CD4-positive, CD25-positive, alpha-beta regulatory T cell (primary cell): ENCODE measurements at places on chromosomes 6 and 20.

DNA sequence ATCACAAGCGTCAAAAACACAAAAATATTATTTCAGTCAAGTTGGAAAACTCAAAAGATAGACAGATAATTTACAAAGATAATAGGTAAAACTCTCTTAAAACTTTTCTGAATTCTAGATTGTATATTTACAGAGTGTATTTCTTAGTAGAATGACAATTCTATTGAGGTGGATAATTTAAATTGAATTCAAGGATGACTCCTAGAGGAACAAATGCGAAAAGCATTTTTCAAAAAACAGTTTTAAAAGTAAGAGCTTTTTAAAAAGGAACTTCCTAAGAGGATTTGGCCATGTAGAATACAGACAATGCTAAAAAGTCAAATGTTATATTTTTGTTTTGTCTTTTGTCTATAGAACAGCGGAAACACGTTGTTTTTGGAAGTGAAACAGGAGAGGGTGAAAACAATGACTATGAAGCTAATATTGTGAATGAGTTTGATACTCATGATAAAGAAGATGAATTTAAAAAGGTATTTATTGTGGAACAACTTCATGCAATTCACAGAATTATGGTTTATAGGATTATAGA, 90.1 kb downstream of the DNAH8 start:
- DNase-seq, result no peak

GRCh38 chr6:165766457-165766856, 103.4 kb upstream of the PDE10A start:
- no peak for DNase-seq

DNA sequence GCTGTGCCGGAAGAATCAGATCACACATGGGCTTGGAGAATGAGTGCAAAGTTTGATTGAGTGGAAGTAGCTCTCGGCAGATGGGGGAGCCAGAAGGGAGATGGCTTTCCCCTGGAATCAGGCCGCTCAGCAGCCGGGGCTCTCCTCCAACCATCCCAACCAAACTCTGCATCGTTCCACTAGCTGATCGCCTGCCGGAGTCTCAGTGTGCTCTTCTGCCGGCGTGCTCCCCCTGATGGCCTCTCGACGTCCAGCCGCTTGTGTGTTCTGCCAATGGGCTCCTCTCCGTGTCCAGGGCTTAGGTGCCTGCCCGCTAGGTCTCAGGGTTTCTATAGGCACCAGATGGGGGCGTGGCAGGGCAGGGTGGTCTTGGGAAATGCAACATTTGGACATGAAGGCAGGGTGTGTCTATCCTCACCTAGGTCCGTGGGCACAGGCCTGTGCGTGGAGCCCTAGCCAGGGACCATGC, 4.9 kb upstream of the BIRC7 start:
- DNase-seq, result no peak

GRCh38 chr20:32278199-32278643, 770 bp downstream of the KIF3B start:
- DNase-seq, result no peak

- DNase-seq, result no peak
Measured at GRCh38 chr6:10561611-10562199, 40.6 kb downstream of the GCNT2 start.

DNA sequence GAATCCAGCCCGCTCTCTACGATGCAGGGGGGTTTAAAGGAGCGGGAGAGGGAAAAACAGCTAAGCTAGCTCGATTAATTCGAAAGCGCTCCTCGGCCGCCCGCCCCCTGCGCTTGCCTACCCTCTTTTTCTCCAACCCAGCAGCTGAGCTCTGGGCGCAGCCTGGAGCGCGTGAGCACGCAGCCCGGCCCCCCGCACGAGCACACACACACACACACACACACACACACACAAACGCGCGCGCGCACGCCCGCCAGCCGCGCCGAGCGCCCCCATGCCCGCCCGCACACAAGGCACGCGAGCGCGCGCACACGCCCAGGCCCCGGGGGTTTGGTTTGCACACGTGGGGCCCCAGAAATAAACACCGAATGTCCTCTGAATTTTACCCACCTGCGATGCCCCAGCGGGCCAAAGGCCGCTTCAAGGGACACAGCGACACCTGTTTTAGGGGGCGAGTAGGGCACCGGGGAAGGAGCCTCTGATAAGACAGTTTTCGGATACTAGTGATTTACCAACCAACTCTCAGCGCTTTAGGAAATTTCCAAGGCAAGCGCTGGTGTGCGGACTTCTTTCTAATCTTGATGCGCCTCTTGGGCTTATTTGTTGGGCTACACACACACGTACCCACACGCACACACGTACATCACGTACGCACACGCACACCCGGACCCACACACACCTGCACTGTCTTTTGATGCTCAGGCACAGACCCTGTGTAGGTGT, 802 bp upstream of the NRN1 start:
- DNase-seq, result peak; percentile 35

DNA sequence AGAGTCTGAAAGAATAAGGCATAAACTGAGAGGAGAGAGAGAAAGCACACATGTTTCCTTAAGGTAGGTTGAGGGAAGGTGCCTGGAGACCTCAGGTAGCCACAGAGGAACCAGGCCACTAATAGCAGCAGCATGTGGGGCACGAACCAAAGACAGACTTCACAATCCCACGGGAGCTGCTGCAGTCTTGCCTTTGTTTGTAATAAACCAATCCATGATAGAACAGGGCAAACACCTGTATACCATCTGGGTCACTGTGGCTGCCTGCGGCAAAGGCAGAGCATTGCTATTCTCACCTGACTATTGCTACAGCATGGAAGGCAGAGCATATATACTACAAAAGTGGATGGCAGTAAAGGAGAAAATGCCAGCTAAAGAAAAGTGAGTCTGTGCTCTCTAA, 36.3 kb downstream of the HEBP2 start:
- DNase-seq, result no peak

DNA sequence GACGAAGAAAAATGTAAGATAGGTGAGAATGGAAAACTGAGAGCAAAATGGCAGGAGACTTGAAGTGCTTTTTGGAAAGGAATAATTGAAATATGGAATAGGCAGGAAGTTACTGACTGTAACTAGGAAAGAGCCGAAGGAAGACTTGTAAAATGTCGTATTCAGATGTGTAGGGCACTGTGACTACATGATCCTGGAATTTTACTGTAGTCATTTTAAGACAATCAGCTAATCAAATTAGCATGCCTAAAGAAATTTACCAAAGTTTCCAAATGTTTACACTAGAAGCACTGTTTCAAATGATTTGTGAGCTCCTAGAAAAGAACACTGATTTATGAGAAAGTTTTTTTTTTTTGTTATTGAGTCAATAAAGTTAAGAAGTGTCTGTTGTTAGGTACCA, 21.2 kb upstream of the ADIG start:
- DNase-seq, result no peak

DNA sequence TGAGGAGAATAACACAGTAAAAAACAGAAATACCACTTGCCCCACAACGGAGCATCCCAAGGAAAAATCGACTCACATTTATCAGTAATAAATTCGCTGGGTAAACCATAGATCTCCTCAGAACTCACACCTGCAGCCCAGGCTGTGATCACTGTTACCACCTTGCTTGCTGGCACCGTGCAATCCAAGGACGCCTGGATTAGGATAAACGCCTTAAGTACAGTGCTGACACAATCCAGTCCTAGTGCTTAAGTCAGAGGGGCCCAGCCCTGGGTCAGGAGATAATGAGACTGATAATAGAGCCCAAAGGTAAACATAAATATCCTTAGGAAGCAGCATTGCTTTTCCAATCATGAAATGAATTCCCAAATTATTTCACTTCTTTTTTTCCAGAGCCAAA, 62.5 kb downstream of the EPB41L2 start:
- no peak for DNase-seq

- no peak for DNase-seq
Measured at GRCh38 chr20:17530716-17531664, at the start of gene BFSP1. TSS of gene BFSP1 (minus strand) at chr20:17531379. CDS start at chr20:17531329, 50 bp downstream.

- no peak for DNase-seq
Measured at GRCh38 chr20:41509316-41510200, 108.6 kb downstream of the CHD6 start.

DNA sequence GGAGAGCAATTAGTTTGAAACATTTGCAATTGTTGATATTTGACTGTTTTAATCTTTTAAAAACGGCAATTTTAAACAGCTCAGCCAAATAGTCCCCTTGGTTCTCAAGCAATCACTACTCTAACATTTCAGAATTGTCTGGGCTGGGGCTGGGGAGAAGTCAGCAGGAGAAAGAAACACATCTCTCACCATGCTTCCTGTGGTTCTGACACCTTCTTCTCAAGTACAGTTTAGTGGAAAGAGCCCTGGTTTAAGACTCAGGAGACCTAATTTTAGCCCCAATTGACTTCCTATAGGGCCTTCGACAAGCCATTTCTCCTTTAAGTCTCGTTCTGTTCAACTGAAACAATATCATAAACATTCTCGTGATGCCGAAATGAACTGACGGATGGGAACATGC, 168.4 kb upstream of the CDYL start:
- no peak for DNase-seq

DNA sequence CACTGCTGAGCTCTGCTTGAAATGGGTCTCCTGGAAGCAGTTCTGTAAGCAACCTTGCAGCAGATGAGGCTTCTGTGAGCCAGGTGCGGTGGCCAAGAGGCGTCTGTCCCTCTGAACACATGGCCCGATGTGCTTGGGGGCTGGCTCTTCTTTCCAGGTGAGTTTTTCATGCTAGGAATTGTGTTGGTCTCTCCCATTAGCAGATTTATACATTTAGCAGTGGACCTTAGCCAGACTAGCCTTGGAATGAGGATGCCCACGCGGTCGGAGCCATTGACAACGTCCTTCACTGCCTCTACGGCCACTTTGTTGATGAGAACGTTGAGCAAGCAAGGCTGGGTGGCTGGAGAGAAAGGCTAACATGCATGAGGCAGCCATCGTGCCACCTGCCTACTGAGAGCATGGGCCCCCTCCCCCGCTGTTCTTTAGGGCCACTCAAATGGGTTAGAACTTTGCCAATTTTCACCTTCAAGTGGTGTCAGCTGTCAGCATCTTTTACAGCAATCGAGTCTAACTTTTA, 33.5 kb downstream of the ERMARD start:
- no peak for DNase-seq

DNA sequence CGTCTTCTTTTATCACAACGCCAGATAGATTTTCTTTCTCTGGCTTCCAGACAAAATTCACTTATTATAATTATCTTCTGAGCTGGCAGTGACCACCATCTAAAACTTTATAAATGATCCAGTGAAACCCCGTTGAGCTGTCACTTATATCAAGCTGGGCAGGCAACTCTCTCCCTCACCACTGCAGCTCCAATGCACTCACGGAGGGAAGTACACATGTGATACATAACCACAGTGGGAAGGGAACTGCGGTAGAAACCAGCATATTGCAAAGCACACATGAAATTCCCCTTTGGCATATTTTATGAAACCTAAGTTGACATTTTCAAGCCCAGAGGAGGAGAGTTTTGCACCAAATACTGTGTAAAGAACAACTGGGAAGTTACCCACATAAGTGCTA, 536.9 kb downstream of the HACE1 start:
- DNase-seq, result no peak

DNA sequence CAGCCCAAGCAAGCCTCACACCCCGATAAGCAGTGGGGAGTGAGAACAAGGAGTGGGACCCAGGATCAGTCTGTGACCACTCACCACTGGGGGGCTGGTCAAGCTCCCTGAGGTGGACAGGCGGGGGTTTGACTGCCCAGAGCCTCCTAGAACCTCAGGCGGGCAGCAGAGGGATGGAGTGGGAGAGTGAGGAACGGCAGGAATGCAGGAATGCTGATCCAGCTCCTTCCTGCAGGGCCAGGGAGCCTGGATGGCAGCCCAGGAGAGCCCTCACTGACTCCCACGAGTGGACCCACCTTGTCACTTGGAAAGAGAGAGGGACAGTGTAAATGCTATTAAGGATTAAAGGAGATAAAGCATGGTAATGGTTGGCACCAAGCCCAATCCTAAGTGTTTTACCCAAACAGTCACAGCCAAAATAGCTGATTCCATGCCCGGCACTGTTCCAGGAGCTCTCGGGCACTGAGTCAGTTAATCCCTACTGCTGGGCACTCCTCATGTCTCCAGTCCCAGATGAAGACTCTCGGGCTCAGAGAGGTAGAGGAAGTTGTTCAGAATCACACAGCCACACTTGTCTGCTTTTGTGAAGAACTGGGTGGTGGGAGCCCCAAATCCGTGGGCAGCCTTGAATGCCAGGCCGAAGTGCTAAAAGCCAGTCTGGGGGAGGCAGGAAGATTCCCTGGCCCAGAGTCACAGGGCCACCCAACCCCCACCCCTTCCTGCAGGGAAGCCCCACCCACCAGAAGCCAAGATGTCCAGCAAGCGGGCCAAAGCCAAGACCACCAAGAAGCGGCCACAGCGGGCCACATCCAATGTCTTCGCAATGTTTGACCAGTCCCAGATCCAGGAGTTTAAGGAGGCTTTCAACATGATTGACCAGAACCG, 3.1 kb downstream of the MYL9 start:
- no peak for DNase-seq

- DNase-seq, result peak; percentile 81
Measured at GRCh38 chr20:36050436-36051317, 82.3 kb downstream of the CNBD2 start.

GRCh38 chr20:44297721-44298120, 13.3 kb downstream of the FITM2 start:
- DNase-seq, result no peak

DNA sequence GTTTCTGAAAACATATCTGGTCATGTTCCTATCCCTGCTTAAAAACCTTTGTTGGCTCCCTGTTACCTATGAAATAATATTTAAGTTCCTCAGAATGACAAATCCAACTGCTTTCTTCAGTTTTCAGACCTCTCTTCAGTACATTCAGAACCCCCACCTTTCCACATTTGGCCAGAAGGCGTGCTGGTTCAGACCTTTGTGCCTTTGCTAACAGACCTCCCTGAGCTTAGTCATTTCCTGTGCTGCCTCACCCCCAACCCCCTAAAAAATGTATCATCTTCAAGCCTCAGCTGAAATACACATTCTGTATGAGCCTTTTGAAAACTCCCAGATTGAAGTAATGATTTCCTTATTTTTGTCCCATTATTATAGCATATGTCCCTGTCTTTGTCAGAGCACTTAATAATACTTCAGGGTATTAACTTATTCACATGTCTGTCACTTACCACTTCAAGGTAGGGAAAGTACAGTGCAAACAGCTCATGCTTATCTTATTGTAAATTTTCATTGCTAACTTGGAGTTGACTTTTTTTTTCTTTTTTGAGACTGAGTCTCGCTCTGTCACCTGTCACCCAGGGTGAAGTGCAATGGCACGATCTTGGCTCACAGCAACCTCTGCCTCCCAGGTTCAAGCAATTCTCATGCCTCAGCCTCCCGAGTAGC, 19.7 kb downstream of the FAM217A start:
- DNase-seq, result peak; percentile 80

- DNase-seq, result no peak
Measured at GRCh38 chr20:3162080-3162611, 2.5 kb upstream of the FASTKD5 start.
